ENCODE measurements at places on chromosomes 3 and 15. TPM values are rescaled to one million over a fixed set of nuclear protein-coding genes. Genes with fewer than 3 reads are reported as not detected.

DNA sequence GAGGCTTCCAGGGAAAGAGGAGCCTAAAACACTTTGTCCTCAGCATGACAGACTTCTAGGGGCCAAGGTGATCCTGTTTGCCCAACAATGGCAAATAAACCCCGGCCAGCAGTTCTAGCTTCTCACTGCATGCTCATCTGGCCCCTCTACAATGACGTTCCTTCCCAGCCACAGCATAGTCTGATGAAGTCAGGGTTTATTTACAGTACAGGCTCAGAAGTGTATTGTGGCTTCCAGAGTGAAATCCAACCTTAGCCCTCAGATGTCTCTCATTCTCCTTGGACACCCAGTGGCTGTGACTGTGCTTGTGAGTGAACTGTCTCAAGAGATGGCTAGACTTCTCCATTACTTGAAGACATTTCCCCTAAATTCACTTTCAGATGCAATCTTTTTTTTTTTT is 40.8 kb downstream of the BFSP2 start:
- DNase-seq, result no peak

GRCh38 chr3:8875836-8876235 is 87.4 kb downstream of the RAD18 start:
- DNase-seq, result peak; percentile 28

- no peak for DNase-seq
Measured at GRCh38 chr3:67094167-67094566, 96.1 kb downstream of the KBTBD8 start.

VIPR1 gene
- 4.7 TPM for polyA plus RNA-seq

DNA sequence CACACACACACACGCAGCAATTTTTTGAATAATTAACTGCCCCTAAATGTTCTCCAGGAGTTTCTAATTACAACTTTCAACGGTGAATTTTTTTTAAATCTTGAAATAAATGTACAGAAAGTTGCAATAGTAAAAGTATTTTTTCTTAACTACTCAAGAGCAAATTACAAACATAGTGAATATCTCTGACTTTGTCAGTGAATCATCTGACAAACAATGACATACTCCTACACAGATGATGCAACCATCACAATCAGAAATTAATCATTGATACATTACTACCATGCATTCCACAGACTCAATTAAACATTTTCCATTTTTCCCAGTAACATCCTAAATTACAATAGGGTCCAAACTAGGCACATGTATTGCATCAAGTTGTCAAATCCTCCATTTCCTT is 597.3 kb downstream of the NAALADL2 start:
- no peak for DNase-seq

DNA sequence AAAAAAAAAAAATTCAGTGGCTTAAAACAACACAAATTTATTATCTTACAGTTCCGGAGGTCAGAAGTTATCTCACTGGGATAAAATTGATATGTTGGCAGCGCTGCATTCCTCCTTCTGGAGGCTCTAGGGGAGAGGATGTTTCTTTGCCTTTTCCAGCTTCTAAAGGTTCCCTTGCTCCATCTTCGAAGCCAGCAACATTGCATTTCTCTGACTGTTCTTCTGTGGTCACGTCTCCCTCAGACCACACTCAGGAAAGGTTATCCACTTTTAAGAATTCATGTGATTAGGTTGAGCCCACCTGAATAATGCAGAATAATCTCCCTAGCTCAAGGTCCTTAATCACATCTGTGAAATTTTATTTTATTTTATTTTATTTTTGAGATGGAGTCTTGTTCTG is 23.4 kb upstream of the ACAP2 start:
- DNase-seq, result no peak

CCDC54 gene
- polyA plus RNA-seq, result 2.2 TPM

PFKFB4 gene
- polyA plus RNA-seq, result not detected

DNA sequence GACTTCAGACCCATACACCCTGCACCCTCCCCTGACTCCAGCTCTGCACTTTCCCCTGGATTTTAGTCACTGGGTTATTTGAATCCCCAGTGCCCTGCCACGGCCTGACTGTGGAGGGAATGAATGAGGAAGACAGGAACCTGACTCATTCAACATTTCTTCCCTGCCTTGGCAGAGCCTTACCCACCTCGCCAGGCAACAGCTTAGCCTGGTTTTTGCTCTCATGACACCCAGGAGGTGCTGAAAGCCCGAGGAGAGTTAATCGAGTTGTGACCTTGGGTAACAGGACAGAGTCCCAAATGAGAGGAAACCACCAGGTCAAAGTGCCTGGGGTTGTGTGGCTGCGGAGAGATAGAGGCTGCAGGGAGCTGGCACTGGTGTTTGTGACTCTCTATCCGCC is 128.3 kb downstream of the SMAD6 start:
- no peak for DNase-seq

GRCh38 chr15:94141802-94142201 is 89.6 kb upstream of the MCTP2 start:
- DNase-seq, result no peak

DNA sequence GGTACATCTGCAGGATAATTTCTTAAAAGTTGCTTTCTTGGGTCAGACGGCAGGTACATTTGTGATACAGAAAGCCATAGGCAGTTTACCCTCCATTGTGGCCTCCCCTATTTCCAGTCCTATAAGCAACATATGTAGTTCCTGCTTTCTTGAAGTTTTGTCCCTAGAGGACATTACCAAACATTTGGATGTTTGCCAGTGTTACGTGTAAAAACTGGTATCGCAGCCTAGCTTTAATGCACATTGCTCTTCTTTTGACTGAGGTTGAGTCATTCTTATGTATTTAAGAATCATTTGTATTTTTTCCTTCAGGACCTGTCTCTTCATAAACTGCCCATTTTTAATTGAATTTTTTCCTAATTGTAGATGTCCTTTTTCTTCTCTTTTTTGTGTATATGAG is 114.3 kb downstream of the DIPK2A start:
- peak; percentile 31 for DNase-seq

DNA sequence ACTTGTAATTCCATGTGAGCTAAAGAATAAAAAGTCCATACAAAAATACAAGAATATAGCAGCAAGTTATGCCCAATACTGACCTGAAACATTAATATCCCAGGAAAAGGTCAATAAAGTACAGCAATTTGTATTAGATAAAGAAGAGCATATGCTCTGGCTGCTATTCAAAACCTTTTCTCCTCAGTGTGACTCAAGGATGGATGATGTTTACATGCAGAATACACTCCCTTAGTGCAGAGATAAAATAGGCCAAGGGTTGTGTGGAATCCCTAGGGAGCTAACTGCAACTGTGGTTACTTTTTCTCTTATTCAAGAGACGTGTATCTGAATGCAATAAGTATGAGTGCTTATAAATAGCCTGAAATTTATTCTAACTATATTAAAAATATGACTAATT is 78.7 kb downstream of the SLC9A9 start:
- peak; percentile 17 for DNase-seq

ANKUB1 gene
- 0.61 TPM for polyA plus RNA-seq

GRCh38 chr3:124791142-124791541 is 60.9 kb downstream of the UMPS start:
- no peak for DNase-seq

GOLGA8N gene
- polyA plus RNA-seq, result not detected

LINGO1 gene
- 13.5 TPM for polyA plus RNA-seq

DNA sequence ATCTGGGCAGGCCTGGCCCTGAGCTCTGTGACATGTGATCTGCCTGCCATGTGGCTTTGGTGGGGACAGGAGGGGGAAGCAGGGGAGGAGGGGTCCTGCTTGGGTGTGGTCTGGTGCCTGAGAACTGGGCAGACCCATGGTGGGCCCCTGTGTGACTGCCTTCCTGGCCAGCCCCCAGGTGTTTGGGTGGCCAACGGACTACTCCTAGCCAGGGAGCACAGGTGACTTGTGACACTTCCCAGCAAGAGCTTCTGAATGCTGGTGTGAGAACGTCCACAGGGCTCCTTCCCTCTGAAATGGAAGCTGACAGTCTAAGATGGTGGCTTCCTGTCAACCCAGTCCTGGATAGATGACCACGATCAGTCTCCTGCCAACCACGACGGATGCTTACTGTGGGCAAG is 136.1 kb upstream of the MEF2A start:
- DNase-seq, result no peak

SLC51A gene
- 5.8 TPM for polyA plus RNA-seq

DNA sequence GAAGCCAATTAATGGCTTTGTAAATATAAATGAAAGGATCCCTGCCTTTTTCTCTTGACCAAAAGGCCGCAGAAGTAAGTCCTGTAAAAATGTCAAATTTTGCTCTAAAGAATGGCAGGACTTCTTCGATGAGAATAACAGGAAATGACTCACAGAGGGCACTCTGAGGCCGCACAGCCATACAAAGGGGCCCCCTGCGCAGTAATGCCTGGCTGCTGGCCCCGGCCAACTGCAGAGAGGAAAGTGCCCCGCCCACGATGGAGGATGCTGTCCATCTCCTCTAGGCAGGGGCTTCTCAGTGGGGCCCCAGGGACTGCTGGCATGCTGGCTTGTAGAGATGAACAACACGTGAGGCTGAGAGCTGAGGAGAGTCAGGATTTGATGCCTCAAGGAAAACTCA is 18.1 kb upstream of the SCN10A start:
- DNase-seq, result peak; percentile 7

DNA sequence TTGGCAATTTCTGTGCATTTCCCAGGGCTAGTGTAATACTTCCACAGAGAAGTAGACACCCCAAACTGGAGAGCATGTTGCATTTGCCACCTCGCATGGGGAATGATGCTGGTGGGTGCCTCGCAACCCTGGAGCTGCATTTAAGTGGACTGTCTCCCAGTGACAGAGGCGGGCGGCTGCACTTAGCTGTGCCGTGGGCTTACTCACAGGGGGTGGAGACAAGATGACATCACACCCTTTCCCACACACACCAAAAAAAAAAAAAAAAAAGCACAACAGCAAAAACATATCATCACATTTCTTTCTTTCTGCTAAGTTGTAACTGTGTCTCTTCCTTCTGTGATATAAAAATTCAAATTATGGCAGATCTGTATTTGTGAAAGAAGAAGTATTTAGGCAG is at the start of gene ABI3BP:
Gene ABI3BP (minus strand): TSS at position 113 of the 400 bp plus-strand sequence. CDS start 37 bp downstream, at position 76.
- DNase-seq, result peak; percentile 89

DNA sequence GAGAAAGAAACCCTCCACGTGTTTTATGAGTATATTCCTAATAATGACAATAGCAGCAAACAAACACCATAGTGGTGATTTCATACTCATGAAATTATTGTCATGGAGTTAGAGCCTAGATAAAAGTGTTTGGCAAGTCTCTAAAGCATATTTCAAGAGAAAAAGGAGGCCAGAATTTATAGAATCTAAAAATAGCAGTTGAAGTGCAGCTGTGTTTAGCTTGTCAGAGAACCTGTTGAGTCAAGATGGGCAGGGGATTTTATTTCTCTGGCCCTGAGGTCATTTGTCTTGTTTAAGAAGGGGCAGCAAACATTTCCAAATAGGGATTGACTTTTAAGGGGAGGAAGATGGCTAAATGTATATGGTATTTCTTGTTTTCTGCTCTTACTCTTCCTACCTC is 279.6 kb upstream of the CTDSPL start:
- DNase-seq, result no peak

- peak; percentile 87 for DNase-seq
Measured at GRCh38 chr3:184133840-184134745, 1.1 kb upstream of the EIF2B5 start.

- DNase-seq, result no peak
Measured at GRCh38 chr3:186264608-186265400, 97.2 kb downstream of the DGKG start.

GRCh38 chr15:98085003-98085639 is 124.6 kb downstream of the ARRDC4 start:
- DNase-seq, result peak; percentile 54

DNA sequence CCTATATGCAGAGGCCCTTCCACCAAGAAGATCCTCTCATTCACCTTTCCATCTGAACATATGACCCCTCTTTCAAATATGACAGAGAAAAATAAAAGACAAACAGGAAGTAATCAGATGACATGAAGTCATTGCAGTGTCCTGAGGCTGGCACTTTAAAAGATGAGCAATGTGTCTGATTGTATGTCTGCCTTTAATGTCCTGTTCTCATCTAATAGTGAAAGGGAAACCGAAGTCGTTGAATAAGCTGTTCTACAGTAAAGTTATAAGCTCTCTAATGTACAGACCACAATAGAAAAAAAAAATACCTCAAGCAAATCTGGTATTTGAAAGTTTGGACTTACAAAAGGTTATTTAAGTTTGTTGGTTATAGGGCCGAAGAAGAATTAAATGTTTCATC is 243.0 kb downstream of the CLSTN2 start:
- DNase-seq, result no peak

C3orf85 gene
- not detected for polyA plus RNA-seq

GRCh38 chr15:62482785-62483429 is 317.8 kb upstream of the C2CD4B start:
- no peak for DNase-seq

RABL3 gene
- polyA plus RNA-seq, result 19.0 TPM

- DNase-seq, result no peak
Measured at GRCh38 chr3:102826636-102827035, 391.8 kb downstream of the ZPLD1 start.

All from muscle of arm (tissue), 14 donors.